ENCODE measurements at places on chromosomes 3 and 15.
A peak's percentile ranks its signal among the peaks of the same experiment; 100 is the strongest.

GRCh38 chr15:80999623-81000036 lies 1.1 kb upstream of the TLNRD1 start:
- peak; percentile 15 for DNase-seq

GRCh38 chr15:101244036-101244781 lies 7.6 kb downstream of the CHSY1 start:
- DNase-seq = no peak

DNA sequence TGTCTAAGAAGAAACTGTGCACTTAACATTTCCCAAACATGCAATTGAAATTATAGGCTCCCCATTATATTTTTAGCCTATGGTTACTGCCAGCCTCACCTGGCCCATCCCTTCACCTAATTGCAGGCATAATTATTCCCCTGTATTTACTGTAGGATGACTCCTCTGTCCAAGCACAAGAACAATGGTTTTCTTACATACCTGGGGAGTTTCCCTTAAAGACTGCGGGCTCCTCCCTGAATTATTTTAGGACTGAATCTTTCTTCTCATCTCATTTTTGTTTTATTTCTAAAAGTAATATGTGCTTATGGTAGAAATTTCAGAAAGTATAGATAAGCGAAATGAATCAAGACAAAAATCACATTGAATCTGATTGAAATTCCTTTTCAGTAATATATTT lies 11.4 kb downstream of the TM4SF1 start:
- DNase-seq = no peak

DNA sequence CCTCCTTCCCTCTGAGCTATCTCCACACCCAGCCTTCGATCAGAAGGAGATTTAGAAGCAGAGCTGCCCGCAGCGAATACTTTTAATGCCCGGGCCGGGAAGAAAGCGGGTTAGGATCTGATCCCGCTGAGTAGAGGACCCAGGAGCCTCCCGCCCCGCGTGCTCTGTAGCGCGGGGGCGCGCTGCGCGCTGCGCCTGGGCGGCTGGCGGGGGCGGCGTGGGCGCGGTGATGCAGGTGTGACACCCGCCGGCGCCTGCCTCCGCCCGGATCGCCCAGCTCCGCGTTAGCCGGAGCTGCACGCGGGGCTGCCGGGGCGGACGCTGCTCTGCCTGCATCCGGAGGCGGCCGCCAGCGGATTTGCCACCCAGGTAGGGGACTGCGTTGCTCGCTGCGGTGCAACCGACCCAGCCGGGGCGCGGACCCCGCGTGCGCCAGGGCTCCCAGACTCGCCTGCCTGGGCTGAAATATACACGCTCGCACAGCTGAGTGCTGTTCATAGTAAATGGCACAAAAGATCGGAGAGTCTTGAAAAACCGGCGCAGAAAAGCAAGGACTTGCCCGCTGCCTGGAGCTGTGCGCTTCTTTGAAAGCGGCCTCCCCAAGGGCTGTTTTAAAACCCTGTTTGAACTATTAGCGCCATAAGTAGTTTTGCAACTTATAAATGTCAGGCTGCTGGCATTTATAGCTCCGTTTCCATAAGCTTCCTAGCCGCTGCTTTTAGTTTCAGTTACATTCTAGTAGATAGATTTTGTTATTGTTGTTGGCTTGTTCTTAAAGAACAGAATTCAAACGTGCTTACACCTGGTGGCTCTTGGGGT lies at the start of gene SV2B:
Gene SV2B, plus strand, starts transcription at position 263 of the 819 bp plus-strand sequence. CDS start 126,007 bp downstream, outside the sequence.
- no peak for DNase-seq

DNA sequence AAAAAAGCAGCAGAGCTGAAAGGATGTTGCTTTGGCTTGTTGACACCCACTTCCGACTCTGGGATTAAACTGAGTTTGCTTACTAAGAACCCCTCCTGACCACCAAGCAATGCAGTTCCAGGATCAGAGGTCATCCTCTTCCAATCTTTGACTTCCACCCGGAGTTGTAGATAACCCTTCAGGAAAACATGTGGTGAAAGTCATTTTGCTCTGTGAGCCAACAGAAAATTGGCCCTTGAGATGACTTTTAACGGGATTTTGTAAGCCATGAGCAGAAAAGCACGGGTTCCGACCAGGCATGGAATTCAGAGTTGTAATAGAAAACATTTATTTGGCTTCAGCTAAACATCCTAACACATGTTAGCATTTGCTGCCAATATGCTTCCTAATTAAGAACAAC lies 171.6 kb upstream of the NR2F2 start:
- DNase-seq = no peak

DNA sequence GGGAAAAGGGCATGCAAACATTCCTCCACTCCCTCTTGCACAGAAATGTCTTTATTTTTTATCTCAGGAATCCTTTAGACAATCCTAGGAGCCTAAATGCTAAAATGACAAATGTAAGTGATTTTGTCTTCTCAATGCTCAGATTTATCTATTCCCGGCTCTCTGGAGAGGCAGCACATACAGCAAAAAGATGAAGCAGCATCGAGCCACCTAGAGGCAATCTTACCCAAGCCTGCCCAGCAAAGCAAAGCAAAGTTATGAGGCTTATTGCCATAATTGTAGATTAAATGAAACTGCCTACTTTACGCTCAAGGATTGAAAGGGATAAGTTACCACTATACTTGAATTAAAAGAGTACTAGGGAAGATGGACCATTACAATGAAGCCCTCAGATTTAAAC lies 750.4 kb upstream of the NR2F2 start:
- no peak for DNase-seq

DNA sequence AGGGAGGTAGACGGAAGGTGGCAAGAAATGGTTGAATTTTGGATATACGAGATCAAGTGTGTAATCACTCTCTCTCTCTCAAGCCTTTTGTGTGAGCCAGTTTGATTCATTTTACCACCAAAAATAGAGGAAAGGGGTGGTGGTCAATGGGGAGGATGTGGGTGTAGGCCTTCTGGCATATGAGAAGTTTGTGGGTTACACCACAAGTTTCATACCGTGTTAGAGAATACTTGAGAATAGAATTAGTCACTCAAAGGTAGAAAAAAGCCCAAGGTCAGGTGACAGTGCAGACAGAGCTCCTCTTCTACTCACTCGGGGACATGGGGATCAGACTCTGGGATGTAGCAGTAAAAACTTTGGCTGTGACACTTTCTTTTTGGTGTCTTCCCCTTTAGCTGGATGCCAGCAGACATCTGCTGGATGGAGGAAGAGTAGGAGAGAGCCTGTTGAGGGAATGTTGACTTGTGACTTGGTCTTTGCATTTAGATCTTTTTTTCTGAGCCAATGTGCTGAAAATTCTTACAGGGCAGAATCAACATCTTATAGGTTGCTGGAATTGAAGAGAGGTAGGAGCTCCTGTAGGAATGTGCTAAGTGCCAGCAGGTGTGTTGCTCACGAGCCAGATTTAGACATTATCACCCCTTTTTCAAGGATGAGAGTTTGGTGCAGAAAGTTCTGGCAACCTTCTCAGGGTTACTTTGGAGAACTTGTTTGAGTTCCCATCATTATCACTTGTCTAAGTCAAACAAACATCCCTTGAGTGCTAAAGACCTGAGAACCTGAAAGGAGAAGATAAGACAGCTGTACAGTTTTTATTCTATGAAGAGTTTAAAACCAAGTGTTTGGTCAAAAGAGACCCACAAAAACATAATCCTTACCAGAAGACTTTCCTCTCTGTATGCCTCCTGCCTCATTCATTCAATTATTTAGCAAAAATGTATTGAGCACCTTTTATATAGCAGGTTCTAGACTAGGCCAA lies 43.9 kb upstream of the RYK start:
- no peak for DNase-seq

- no peak for DNase-seq
Observed at GRCh38 chr15:80574590-80574989, 120.5 kb upstream of the ABHD17C start.

GRCh38 chr15:48654801-48655200 lies 9.3 kb upstream of the FBN1 start:
- DNase-seq = no peak

DNA sequence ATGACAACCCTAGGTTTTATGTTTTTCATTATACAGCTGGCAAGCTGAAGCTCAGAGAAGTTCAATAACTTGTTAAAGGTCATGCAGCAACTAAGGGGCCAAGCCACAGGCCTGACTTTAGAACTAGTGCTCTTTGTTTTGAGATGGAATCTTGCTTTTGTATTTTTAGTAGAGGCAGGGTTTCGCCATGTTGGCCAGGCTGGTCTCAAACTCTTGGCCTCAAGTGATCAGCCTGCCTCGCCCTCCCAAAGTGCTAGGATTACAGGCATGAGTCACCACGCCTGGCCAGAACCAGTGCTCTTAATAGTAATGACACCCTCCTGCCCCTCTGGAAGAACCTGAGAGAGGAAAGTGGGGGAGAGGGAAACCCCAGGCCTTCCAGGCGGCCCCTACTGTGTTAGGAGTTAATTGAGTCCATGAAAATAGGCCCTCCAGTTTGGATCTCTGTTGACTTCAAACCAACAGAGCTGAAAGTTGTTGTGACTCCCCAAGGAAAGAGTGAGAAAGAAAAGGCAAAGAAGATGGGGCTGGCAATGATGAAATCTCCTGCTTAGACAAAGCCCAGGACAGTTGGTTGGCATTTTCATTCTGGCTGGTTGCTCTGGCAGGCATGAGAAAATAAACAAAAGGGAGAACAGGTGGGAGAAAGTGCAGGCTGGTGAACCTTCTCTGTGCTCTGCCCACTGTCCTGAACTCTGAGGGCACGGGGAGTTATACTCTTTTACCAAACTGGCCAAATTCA lies 3.6 kb upstream of the PRRT3 start:
- no peak for DNase-seq

DNA sequence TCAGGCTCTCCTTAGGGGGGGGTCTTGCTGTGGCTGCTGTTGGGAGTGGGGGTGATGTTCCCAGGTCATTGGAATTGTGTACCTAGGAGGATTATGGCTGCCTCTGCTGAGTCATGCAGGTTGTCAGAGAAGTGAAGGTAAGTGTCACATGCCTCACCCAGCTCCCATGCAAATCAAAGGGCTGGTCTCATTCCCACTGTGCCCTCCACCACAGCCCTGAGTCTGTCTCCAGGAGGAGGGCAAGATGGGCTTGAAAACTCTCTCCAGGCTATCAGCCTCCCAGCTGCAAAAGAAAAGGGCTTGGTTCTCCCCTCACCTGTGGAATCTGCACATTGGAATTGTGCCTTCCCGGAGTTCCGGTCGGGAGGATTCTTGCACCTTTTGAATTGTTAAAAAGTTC lies 580.5 kb downstream of the NSUN3 start:
- no peak for DNase-seq

- no peak for DNase-seq
Observed at GRCh38 chr3:68764554-68764953, 167.8 kb downstream of the TAFA4 start.

GRCh38 chr15:46322753-46323152 lies 687.9 kb downstream of the SQOR start:
- DNase-seq = no peak

- no peak for DNase-seq
Observed at GRCh38 chr3:141941093-141941492, 64.7 kb downstream of the ATP1B3 start.

GRCh38 chr15:60804551-60804950 lies 325.6 kb upstream of the ICE2 start:
- no peak for DNase-seq

GRCh38 chr3:106257172-106257571 lies 388.4 kb upstream of the CBLB start:
- no peak for DNase-seq

GRCh38 chr15:40233727-40234577 lies 4.9 kb upstream of the PAK6 start:
- DNase-seq = no peak

DNA sequence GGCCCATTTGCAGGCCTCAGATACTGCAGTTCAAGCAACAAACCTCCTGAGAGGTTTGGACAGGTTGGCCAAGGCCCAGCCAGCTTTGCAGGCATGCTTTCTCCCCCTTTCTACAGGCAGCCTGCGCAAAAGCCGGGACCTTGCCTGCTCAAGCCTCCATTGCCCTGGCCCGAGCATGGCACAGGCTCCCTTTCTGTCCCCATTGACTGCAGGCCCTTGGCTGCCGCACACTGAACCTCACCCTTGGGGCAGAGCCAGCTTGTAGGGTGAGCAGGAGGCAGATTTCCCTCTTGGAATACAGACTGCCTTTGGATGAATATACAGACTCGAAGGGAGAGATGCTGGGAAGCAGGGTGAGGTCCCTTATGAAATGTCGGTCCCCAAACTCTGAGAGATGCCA lies 461.7 kb upstream of the PROK2 start:
- no peak for DNase-seq

DNA sequence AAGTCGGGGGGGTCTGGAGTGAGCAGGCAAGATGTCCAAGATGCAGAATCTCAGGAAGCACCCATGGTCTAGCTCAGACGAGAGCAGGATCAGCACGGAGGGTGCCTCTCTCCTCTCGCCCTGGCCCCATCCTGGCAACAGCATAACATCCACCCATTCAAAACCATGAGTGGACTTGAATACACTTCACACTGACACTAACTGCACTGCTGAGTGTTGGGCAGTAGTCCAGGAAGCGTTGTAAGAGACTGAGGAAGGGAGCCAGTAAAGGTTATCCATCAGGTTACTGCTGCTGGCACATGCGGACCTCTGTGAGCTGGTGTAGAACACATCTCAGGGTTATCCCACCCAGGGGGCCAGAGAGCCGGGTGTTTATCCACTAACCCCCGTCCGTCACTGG lies 131.0 kb upstream of the TOPAZ1 start:
- DNase-seq = no peak

- no peak for DNase-seq
Observed at GRCh38 chr3:138367911-138368310, 19.5 kb downstream of the MRAS start.

GRCh38 chr3:12275974-12276650 lies 12.8 kb upstream of the PPARG start:
- no peak for DNase-seq
